ENCODE measurements at places on chromosomes 1 and 21.

GRCh38 chr1:67609577-67610341, 75.2 kb upstream of the GADD45A start:
- no peak for DNase-seq

GRCh38 chr1:224521904-224522734, 87.5 kb upstream of the WDR26 start:
- DNase-seq, result no peak

DNA sequence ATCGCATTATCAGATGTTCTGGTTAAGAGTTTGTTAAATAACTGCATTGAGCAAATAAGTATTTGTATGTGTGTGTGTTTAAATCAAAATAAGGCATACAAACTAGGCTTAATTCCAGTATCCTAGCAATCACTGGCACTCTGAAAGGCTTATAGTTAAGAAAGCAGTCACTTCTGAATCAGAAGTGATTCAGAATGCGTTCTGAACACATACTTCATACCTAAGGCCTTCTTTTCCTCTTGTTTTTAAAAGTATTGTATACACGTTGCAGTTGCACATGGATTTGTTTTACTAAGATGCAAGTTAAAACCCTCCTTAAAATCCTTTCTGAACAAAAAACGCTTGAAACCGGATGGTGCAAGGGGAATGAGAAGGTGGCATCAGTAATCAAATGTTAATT, 238.4 kb upstream of the DMRTA2 start:
- DNase-seq, result peak; percentile 54

DNA sequence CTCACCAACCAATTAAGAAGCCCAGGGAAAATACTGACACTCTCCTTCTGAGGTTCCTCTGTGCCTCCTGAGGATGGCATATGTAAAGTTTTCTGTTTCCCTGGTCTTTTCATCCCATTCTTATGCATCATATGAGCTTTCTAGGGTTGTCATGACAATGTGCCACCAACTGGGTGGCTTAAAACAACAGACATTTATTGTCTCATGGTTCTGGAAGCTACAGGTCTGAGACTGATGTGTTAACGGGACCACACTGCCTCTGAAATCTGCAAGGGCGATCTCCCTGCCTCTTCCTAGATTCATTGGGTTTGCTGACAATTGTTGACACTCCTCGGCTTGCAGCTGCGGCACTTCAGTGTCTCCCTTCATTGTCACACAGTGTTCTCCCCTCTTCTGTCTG, 308.4 kb downstream of the RGS7 start:
- DNase-seq, result no peak

GRCh38 chr1:242847390-242847993, 323.0 kb upstream of the PLD5 start:
- peak; percentile 6 for DNase-seq

- DNase-seq, result no peak
These were observed 41.8 kb downstream of the PLPPR4 start for GRCh38 chr1:99306056-99306455.

- no peak for DNase-seq
These were observed 145.9 kb upstream of the ATP1B1 start for GRCh38 chr1:168960595-168960994.

GRCh38 chr1:9717193-9718005, 65.9 kb downstream of the PIK3CD start:
- DNase-seq, result no peak

GRCh38 chr1:61808968-61809367, 66.7 kb downstream of the PATJ start:
- peak; percentile 28 for DNase-seq

GRCh38 chr1:74818661-74819456, 85.9 kb downstream of the TYW3 start:
- no peak for DNase-seq

GRCh38 chr21:45421071-45421845, 16.3 kb downstream of the COL18A1 start:
- no peak for DNase-seq

- DNase-seq, result peak; percentile 18
These were observed 133.8 kb upstream of the F3 start for GRCh38 chr1:94675373-94675772.

GRCh38 chr1:10935246-10935645, 77.2 kb upstream of the TARDBP start:
- no peak for DNase-seq

GRCh38 chr21:35796844-35797243, 263.5 kb downstream of the SETD4 start:
- no peak for DNase-seq

GRCh38 chr1:59105548-59106507, 191.1 kb upstream of the FGGY start:
- peak; percentile 41 for DNase-seq

- DNase-seq, result no peak
These were observed 273.8 kb downstream of the KCNJ6 start for GRCh38 chr21:37642493-37642892.

- DNase-seq, result no peak
These were observed 22.9 kb upstream of the ALDH4A1 start for GRCh38 chr1:18925279-18925678.

GRCh38 chr1:41568204-41568603, 83.7 kb upstream of the EDN2 start:
- no peak for DNase-seq

DNA sequence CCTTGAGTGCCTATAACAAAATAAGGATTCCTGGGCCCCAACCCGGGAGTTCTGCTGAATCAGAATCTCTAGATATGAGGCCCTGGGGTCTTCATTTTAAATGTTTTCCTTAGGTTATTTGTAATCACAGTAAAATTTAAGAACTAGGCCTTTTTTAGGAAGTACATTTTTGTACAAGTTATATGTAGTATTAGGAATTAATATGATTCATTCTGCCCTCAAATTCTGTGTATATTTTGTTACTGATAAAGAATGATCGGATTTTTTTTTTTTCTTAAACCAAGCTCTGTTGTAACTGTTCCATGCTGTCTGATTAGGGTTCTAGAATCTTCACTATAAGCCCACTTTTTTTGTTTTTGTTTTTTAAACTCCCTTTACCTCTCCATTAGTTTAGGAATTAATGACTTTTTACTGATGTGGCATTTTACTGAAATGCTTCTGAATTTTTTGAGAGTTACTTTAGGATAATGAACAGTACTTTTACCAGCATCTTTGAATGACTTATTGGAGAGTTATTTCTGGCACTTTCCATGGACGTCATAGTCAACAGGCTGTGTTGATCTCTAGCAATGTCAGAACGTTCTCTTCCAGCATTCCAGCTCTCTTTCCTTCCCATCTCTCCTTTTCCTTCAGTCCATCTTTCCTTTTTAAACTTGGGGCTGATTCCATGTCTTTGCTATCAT, 48.3 kb downstream of the CLIC4 start:
- peak; percentile 83 for DNase-seq

DNA sequence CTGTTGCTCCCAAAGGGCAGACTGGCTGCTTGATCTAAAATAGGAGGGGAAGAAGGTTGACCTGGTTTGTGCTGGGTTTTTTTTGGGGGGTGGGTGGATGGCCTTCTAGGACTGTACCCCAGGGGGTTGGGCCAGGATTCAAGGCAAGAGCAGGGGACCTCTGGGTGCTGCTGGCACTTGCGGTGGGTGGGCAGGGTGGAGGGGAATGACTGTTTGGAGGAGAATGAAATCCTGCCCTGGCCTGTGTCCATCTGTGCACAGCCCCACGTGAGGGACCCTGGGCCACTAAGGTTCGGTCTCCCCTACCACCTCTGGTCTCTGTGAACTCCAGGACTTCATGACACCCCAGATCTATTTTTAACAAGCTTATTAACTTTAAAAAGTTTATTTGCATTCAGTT, 414.2 kb downstream of the PTPRU start:
- no peak for DNase-seq
